Spinal cord (tissue), 10 donors: ENCODE measurements at places on chromosomes 2 and 18. TPM values are rescaled to one million over a fixed set of nuclear protein-coding genes. Genes with fewer than 3 reads are reported as not detected.

The PLCL1 gene
- total RNA-seq, result 12.1 TPM

The SLC38A11 gene
- 28.9 TPM for total RNA-seq

GRCh38 chr2:181461056-181461997 lies 4.1 kb downstream of the ITGA4 start:
- DNase-seq, result no peak

GRCh38 chr2:239318790-239319661 lies 81.8 kb downstream of the HDAC4 start:
- no peak for DNase-seq

DNA sequence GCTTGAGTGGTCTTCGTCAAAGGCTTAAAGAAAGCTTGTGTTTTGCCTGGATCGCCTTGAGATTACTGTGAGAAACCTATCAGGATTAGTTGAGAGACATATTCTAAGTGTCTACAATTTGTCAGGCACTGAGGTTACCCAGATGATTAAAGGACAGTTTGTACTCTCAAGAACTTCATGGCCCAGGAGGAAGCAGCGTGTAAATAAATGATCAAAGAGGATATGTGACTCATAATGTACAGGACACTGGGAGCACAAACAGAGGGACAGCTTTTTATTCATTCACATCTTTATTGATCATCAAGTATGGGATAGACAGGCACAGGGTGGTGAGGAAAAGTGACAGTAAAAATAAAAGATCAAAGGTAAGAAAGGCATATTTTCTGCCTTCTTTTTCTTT lies 152.6 kb upstream of the FSHR start:
- peak; percentile 17 for DNase-seq

GRCh38 chr2:138712212-138712979 lies 67.8 kb downstream of the NXPH2 start:
- no peak for DNase-seq
